ENCODE measurements at places on chromosomes 16 and 17.

- no peak for DNase-seq
These were observed 7.0 kb downstream of the INPP5K start for GRCh38 chr17:1509290-1509881.

GRCh38 chr16:88013091-88013609, 61.9 kb downstream of the BANP start:
- no peak for DNase-seq

DNA sequence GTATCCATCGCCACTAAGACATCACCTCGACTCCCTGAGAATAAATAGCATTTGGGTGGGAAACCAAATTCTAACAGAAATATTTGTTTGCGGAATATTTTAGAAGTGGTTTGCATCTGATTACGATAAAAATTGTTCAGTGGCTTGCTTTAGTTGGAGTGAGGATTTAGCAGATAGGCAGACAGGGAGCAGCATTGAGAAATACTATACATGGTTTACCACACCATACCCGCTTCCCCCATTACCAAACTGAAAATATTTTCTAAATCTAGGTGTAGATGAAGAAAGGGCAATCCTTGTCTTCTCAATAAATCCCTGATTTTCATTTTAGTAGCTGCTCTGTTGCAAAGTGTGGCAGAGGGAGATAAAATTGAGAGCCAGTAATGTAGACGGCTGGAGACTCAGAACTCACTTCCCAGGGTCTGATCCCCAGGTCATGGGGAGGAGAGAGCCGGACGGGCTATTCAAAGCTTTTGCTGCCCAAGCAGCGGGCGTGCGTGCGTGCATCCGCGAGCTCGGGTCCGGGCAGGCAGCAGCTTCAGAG, 808 bp upstream of the BAHCC1 start:
- DNase-seq, result no peak

GRCh38 chr17:27518048-27518447, 61.8 kb downstream of the KSR1 start:
- no peak for DNase-seq

DNA sequence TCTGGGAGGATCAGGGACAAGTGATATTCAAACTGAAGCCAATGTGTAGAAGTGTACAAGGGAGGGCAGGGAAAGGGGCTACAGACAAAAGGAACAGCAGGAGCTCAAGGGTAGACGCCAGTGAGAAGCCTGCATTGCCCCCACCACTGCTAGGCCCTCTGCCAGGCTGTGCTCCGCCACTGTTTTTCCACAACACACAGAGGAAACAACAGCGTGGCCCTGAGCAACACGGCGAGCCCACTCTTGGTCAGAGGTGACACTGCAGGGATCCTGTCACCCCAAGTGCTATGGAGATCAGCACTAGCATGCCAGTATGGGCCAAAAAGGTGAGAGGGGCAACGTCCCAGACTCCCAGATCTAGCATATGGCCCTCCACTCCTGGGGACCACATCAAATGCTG, 23.4 kb downstream of the MYO18A start:
- DNase-seq, result no peak

- no peak for DNase-seq
These were observed 38.2 kb downstream of the CBFA2T3 start for GRCh38 chr16:88938777-88939244.

DNA sequence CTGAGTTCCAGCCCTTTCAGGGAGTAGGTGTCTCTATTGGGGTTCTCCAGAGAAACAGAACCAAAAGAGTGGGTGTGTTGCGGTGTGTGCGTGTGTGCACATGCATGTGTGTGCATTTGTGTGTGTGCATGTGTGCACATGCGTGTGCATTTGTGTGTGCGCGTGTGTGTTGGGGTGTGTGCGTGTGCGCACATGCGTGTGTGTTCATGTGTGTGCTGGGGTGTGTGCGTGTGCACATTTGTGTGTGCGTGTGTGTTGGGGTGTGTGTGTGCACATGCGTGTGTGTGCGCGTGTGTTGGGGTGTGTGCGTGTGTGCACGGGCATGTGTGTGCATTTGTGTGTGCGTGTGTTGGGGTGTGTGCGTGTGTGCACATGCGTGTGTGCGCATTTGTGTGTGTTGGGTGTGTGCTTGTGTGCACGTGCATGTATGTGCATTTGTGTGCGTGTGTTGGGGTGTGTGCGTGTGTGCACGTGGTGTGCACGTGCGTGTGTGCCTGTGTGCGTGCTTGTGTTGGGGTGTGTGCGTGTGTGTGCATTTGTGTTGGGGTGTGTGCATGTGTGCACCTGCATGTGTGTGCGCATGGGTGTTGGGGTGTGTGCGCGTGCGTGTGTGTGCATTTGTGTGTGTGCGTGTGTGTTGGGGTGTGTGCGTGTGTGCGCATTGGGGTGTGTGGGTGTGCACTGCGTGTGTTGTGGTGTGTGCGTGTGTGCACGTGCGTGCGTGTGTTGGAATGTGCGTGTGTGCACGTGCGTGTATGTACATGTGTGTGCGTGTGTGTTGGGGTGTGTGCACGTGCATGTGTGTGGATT, 38.4 kb upstream of the JPH3 start:
- DNase-seq, result no peak

- no peak for DNase-seq
These were observed 21.2 kb downstream of the CNGB1 start for GRCh38 chr16:57949595-57950238.

GRCh38 chr16:50702725-50703124, 9.3 kb downstream of the NOD2 start:
- DNase-seq, result no peak

- no peak for DNase-seq
These were observed 9.7 kb downstream of the CASKIN2 start for GRCh38 chr17:75505640-75506039.

- DNase-seq, result no peak
These were observed 49.6 kb downstream of the PITPNM3 start for GRCh38 chr17:6506679-6507231.

- DNase-seq, result no peak
These were observed 20.4 kb downstream of the USP10 start for GRCh38 chr16:84720177-84720579.

DNA sequence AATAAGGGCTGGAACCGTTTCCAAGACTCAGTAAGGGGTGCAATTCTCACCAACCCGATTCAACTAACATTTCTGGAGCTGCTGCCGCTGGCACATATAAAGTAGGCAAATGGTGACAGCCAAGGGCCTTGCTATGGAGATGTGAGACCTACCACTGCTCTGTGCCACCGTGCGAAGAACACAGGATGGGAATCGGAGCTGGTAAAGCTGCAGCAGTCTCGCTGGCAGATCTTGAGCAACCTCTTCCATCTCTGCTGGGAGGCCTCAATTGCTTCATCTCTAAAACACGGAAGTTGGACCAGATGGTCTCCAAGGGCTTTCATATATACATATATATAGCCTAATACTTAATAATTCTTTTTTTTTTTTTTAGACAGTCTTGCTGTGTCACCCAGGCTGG, 128.9 kb upstream of the RCVRN start:
- DNase-seq, result no peak

DNA sequence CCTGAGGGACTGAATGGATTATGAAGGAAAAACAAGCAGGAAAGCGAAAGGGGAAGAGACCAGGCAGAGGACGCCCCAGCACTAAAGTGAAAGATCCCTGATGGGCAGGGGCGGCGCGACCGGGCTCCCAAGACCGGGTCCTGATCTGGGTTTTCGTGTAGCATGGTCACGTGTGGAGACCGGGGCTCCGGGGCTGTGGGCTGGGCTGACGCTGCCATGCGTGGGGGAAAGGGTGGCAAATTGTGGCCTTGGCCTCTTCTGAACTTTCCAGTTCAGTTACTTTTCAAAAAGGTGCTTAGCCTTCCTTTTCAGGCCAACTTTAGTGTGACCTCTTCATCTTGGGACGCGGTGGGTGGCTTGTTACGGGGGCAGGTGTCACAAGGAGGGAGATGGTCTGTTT, 57.5 kb downstream of the METRNL start:
- DNase-seq, result no peak

DNA sequence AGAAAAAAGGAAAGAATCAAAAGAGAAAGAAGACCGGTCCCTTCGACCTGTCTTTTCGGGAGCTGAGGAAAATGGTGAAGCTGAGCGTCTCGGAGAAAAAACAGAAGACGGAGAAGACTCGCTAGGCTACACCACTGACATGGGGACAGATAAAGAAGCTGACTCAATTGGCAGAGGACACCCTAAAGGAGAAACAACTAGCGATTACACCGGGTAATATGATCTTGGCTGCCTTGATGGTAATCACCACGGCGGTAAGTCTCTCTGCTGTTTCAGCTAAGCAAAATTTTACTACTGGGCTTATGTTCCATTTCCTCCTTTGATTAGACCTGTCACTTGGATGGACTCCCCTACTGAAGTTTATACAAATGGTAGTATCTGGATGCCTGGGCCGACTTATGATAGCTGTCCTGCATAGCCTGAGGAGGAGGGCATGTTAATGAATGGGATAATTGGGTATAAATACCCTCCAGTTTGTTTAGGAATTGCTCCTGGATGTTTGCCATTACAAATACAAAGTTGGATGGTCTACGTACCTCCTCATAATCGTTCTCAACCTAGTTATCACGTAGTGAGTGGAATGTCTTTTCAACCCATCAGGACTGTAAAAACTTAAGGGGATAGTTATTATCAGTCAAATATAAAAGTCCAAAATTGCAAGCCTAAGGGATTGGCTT, 24.1 kb downstream of the ALOX15B start:
- DNase-seq, result no peak

- DNase-seq, result no peak
These were observed 32.4 kb downstream of the SIAH1 start for GRCh38 chr16:48352648-48353390.

DNA sequence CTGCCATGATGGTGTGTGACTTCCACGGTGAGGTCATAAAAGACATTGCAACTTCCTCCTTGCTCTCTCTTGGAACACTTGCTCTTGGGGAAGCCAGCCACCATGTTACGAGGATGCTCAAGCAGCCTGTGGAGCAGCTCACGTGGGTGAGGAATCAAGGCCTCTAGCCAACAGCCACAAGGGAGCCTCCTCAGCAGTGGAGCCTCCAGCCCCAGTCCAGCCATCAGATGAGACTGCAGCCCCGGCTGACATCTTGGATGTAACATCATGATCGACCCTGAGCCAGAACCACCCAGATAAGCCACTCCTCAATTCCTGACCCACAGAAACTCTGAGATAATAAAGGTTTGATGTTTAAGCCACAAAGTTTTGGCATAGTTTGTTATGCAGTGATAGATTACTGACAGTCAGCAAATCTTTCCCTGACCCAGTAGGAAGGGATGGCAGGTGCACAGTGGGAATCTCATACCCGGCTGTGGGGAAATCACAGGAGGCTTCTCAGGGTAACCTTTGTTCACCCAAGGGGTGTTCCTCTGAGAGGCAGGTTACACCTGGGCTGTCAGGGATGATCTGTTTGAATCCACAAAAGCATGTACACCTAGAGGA, 23.3 kb upstream of the GINS2 start:
- no peak for DNase-seq

DNA sequence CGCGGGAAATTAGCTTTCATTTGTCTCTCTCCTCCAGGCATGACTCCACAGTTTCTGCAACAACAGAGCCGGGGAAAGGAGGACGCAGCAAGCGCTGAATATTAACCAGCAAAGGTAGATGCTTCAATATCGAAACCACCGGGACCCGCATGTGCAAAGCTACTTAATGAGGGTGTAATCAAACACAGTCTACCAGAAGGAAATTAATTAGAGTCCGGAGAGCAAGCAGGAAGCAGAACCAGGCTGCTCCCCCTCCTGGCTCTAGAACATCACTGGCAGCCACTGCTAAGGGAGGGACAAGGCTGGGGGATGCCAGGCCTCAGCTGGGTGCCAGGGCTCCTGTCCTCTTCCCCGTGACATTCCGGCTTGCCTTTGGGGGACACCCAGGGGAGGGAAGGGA, 21.7 kb downstream of the LRRC75A start:
- no peak for DNase-seq

- DNase-seq, result no peak
These were observed 164.8 kb downstream of the HAPSTR1 start for GRCh38 chr16:9256196-9256595.

- DNase-seq, result peak; percentile 53
These were observed 25.2 kb downstream of the TK2 start for GRCh38 chr16:66524601-66525164.

- no peak for DNase-seq
These were observed 34.1 kb upstream of the CPPED1 start for GRCh38 chr16:12837756-12838155.

GRCh38 chr17:34299956-34300577, 14.5 kb downstream of the CCL11 start:
- DNase-seq, result no peak

GRCh38 chr17:28065706-28066105, 23.2 kb downstream of the NLK start:
- no peak for DNase-seq

GRCh38 chr17:34357398-34357797, 1.1 kb downstream of the CCL13 start:
- no peak for DNase-seq

DNA sequence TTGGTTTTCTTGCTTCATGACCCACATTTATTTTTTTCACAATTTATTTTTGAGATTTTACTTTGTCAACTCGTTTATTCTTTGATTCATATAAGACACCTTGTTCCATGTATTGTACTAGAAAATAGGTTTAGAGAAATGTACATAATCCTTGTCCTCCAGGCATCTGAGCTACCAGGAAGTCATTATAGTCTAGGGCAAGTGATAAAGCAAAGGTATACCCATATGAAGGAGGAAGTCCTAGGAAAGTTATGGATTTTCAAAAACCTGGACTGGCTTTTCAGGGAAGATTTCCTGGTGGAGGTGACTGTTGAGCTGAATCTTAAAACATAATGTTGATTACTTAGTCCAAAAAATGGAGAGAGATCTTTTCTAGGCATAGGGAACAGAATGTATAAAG, 98.8 kb upstream of the SHISA6 start:
- no peak for DNase-seq

DNA sequence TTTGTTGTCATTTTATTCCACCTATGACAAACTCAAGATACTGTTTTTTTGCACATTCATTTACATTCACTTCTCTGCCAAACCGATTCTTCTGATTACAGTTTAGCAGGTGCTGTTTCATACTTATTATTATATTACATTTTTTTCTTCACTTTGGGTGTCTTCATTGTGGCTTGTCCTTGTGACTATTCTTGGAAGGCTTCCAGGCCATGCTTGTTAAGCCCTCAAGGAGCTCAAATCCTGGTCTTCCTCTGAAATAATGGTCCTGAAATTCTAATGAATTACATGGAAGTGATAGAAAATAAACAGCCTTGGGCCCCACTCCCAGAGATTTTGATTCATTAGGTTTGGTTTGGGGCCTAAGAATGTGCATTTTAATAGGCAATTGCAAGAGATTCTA, 1.4 kb downstream of the KRTAP2-4 start:
- no peak for DNase-seq

GRCh38 chr16:15785386-15786059, 71.3 kb downstream of the MYH11 start:
- DNase-seq, result no peak

GRCh38 chr17:65772989-65773388, 211.5 kb upstream of the AXIN2 start:
- DNase-seq, result no peak

- DNase-seq, result no peak
These were observed 4.8 kb downstream of the B9D1 start for GRCh38 chr17:19357761-19358160.

All from CD4-positive, alpha-beta T cell treated with Interleukin-17A for 1 hour (primary cell).